ENCODE measurements at places on chromosomes 2 and 18.

GRCh38 chr2:113979191-113980128 is 89.6 kb downstream of the ACTR3 start:
- no peak for DNase-seq

- DNase-seq, result peak; percentile 17
Observed at GRCh38 chr2:240060977-240061591, 7.8 kb upstream of the OR6B3 start.

GRCh38 chr18:23805898-23806297 is 116.6 kb downstream of the LAMA3 start:
- no peak for DNase-seq

- DNase-seq, result no peak
Observed at GRCh38 chr2:190213441-190214335, 105.9 kb downstream of the HIBCH start.

GRCh38 chr2:182895798-182896197 is 29.4 kb upstream of the FRZB start:
- DNase-seq, result no peak

GRCh38 chr2:98472132-98472650 is 27.5 kb downstream of the INPP4A start:
- no peak for DNase-seq

DNA sequence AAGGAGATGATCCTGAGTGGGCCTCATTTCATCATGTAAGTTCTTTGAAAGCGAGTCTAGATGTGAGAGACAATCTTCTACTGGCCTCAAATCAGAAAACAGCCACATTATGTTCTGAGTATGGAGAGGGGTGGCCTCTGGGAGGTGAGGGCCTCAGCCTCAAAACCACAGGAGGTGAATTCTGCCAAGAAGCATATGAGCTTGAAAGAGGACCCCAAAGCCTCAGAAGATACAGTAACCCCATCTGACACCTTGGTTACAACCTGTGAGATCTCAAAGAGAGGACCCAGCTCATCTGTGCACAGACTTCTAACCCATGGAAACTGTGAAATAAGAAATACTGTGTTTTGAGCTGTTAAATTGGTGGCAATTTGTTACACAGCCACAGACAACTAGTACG is 200.1 kb downstream of the ARHGAP15 start:
- DNase-seq, result no peak

- DNase-seq, result peak; percentile 95
Observed at GRCh38 chr18:67525328-67526099, 9.0 kb upstream of the DSEL start.

- no peak for DNase-seq
Observed at GRCh38 chr18:67117804-67118203, 398.7 kb downstream of the DSEL start.

DNA sequence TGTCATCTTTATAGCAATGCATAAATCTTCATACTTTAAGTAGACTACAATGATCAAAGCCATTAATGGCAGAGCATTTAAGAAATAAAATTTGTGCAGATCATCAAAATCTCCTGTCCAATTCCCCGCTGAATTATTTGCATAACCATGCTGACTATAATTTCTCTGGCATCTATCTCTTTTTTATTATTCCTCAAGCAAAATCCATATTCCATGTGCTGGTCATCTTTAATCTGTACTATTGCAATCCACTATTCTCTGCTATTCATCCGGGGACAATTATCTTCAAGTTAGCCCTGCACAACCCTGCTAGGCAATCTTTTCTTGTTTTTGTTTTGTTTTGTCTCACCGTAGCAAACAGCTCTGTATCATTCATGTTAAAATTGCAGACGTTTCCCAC is 1469.6 kb upstream of the NXPH2 start:
- DNase-seq, result no peak

DNA sequence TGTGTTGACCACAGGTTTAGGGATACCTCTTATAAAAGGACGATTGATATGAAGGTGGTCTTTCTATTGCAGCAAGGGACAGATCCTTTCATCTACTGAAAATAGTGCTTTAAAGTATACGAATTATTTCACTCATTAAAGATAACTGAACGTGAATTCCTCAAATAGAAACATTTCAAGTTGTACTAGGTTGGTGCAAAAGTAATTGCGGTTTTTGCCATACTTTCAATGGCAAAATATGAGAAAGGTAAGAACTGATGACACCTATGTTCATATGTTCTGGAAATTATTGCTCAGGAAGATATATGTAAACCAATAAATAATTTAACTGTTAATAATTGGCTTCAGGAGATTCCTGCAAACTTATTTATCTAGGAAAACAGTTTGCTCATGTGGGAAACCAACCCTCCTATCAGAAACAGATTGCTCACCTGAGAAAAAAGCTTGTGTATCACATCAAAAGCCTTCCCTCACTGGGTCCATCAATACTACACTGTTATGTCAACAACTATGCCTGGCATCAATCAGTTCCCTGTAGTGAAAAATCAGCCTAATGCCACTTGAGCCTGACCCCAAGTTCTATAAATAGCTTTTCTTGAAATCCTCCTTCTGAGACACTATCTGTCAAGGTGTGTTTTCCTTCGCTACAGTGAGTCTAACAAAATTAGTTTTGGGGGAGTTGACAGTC is 81.5 kb upstream of the ACSL3 start:
- no peak for DNase-seq

DNA sequence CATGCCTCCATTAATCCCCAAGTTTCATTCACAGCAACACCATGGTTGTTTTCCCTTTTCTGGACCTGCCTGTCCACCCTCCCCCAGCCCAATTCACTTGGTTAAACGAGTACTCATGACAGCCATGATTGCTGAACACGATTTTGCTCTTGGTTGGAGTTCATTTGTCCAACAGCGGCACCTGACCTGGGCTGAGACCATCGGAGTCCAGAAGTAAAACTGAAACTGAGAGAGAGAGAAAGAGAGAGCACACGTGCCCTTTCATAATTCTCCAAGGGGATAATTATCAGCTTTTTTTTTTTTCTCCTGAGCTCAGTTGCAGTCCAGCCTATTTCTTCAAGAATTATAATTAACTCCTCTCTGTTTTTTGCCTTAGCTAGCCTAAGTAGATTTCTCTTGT is 13.7 kb upstream of the KIF5C start:
- no peak for DNase-seq

- no peak for DNase-seq
Observed at GRCh38 chr2:141041281-141041680, 1089.5 kb downstream of the LRP1B start.

- DNase-seq, result no peak
Observed at GRCh38 chr18:28729321-28729720, 552.4 kb upstream of the CDH2 start.

Data from AG09309 (cell line).